ENCODE measurements at places on chromosomes 1 and 21.

DNA sequence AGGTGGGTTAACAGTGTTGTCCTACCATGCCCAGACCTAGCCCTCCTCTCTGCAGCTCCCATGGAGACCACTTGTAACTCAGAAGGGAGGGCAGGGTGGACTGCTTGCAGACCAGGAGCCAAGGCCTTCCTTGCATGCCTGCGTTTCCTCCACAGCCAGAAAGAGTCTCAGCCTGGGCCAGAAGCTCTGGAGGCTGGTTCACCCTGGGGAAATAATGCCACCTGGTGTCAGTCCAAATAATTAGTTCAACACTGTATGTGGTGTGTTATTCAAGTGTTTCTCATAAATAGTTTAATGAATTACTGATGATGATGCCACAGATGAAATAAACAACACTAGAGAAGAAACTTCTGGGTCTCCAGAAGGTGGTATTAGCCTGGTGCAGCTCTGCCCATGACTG is 16.9 kb upstream of the VANGL1 start:
- DNase-seq, result no peak

- DNase-seq, result no peak
Measured at GRCh38 chr21:42836402-42836666, 43.0 kb downstream of the WDR4 start.

DNA sequence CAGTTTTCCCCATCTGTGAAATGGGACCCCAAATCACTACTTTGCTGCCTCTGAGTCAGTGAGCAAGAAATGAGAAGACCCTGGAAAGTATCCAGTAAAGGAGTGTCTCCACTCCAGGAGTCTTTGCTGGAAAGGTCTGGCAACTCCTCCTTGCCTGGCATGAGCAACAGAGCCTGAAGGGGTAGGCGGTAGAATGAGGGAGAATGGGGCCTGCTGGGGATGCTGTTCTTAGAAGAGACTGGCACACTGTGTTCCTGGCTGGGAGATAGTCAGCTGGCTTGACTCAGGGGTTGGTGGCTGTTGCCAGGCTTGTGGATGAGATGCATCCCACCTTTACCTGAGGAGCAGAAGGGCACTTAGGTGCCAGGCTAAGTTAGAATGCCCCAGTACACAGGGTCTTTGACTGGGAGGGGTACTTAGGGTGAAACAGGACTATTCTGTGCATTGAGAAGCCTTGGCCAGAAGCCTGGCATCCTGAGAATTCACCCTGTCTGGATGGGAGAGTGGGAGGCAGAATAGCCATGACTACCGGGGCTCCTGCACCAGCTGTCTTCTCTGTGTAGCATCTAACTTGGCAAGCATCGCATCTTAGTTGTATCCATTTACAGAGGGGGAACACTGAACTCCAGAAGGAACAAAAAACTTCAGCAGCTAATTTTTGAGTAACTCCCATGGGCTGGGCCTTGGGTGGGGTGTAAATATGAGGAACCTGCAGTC is 2.5 kb downstream of the MFSD2A start:
- peak; percentile 10 for DNase-seq

DNA sequence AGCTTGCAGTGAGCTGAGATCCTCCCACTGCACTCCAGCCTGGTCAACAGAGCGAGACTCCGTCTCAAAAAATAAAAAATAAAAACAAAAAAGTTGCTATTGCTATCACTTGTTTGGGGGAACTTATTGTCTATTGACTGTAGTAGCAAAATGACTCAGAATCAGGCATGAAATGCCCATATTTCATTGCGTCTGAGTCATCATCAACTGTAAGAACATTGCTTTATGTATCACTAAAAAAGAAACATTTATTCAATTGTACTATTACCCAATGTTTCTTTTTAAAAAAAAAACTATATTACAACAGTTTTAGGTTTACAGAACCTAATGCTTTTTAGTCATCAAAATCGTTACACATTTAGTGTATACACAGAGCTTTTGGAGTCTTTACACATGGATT is 91.0 kb upstream of the FMN2 start:
- DNase-seq, result no peak

- no peak for DNase-seq
Measured at GRCh38 chr1:54708385-54708784, 7.3 kb upstream of the TTC4 start.
